ENCODE measurements at places on chromosomes 12 and 14.

DNA sequence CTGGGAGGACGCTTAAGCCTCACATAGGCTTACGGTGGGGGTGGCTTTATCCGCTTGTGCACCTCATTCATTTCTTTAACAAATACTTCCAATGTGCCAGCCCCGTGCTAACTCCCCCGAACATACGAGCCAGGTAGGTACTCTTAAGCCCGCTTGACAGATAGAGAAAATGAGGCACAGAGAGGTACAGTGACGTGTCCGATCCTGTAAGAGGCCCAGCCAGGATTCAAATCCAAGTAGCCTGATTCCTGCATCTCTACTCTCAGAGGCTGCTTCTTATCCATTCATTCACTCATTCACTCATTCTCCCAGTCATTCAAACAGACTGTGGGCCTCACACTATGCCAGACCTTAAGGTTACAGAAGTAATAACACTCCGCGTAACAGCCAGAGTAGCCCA is 477 bp downstream of the OAS3 start:
- DNase-seq: no peak

- no peak for DNase-seq
These were observed 312 bp downstream of the CDCA3 start for GRCh38 chr12:6850796-6851152.

DNA sequence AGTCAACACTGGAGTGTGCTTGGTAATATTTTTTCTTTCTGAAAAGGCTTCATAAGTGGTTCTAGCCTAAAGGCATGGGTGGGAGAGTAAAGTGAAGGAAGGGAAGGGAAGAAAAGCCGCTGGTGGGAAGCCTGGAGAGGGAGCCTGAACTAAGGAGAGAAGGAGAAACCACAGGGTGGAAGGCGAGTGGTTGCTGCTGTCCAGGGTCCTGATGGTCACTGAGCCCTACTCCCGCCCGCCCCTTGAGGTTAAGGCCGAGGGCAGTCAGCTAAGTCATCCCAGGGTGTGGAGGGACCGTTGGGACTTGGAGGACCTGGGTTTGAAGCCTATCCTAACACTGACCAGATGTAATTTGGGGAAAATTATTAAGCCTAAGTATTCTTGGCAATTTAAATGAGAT is 189.1 kb downstream of the PIWIL1 start:
- DNase-seq: peak; percentile 62

DNA sequence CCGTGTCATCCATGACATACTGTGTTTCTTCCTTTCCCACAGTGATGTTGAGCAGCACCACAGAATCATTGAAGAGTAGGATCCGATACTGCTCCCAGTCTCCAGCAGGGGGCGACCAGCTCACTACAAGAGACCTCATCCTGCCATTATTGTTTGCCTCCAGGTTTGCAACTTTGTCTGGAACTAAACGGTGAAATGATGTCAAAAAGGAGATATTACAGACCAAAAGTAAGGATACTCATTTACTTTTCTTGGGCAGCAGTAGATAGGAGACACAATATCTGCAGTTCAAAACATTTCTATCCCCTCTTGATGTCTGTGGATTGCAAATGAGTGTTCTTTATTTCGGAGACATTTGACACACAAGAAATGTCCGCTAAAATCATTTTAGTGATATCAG is 47.2 kb downstream of the PTPRB start:
- DNase-seq: peak; percentile 47

- no peak for DNase-seq
These were observed 275.5 kb downstream of the DPF3 start for GRCh38 chr14:72618424-72618823.

DNA sequence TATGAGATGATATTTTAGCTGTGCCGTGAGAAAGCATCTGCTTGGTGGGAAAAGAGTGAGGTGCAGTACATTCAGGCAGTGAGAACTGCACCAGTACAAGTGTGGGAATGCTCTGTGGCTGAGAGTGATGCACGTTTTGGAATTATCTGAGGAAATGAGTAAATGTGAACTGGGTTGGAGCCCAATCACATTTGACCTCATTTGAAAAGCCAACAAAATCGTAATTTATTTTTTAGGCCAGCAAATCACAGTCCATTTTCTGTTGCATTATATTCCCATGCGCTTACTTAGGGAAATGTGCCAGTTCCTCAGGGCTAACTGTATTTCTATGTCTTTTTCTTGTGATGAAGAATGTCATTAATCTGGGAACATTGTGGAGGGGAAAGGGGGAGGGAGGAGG is 77.3 kb downstream of the SNAPC1 start:
- no peak for DNase-seq

DNA sequence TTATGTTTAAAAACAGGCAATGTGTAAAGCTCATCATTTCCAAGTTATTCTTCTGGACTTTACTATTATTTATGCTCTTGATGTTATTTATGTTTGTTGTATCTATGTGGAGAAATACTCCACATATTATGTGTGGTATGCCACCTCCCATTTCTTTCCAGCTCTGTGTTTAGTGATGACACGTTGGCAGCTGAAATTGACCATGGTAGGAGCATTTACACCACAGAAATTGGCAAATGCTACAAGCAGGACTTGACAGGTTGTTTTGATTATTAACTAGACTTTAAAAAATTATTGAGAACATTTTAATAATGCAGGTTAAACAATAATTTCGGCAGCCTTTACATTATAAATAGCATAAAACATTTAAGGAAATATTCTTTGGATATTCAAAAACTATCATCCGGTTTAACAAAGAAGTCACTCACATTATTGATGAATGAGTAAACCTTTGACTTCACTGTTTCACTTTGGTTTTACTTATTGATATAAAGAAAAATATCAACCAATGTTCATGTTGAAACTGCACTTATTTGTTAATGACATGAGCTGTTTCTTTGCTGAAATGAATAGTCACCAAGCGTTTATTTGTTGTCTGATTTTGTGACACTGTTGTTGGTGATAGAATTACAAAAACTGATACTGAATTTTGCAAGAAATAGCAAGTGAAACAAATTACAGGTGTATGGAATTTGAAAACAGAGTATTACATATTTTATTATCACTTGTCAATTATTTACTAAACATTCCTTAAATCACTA is 76.8 kb downstream of the HMGA2 start:
- DNase-seq: no peak

- no peak for DNase-seq
These were observed 30.2 kb downstream of the OSBPL8 start for GRCh38 chr12:76529226-76529918.

GRCh38 chr12:93773122-93773871 is 96.1 kb downstream of the CRADD start:
- no peak for DNase-seq

GRCh38 chr12:104737791-104738301 is 220.2 kb downstream of the SLC41A2 start:
- DNase-seq: no peak

DNA sequence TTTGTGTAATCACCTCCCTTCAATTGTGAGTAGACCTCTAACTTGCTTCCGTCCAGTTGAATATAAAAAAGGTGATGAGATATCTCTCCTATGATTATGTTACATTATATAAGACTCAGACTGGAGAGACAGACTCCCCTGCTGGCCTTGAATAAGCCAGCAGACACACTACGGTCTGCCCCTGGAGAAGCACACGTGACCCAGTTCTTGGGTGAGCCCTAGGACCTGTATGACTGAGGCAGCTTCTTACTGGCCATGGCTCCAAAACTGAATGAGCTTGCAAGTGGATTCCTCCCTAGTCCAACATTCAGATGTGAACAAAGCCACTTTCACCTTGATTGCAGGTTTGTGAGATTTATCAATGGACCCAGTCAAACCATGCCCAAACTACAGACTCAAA is 427.9 kb upstream of the DCN start:
- no peak for DNase-seq

DNA sequence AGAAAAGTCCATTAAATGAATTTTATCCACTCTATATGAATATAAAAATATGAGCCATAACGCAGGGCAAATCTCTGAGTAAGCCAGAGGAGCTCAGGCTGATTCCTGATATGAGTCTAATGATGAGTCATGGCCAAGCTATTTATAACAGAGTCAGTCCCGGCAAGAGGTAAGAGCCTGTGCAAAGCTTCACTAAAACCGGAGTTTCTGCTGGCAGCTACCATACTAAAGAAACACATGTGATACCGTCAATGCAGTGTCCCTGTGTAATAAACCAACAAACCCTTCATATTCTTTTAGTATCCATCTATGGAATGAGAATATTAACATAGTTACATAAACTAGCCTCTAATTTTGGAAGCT is 319.4 kb downstream of the KCNC2 start:
- no peak for DNase-seq

GRCh38 chr12:31523306-31523705 is 67.6 kb downstream of the DENND5B start:
- no peak for DNase-seq

GRCh38 chr14:22896356-22896755 is 13.3 kb downstream of the REM2 start:
- no peak for DNase-seq

DNA sequence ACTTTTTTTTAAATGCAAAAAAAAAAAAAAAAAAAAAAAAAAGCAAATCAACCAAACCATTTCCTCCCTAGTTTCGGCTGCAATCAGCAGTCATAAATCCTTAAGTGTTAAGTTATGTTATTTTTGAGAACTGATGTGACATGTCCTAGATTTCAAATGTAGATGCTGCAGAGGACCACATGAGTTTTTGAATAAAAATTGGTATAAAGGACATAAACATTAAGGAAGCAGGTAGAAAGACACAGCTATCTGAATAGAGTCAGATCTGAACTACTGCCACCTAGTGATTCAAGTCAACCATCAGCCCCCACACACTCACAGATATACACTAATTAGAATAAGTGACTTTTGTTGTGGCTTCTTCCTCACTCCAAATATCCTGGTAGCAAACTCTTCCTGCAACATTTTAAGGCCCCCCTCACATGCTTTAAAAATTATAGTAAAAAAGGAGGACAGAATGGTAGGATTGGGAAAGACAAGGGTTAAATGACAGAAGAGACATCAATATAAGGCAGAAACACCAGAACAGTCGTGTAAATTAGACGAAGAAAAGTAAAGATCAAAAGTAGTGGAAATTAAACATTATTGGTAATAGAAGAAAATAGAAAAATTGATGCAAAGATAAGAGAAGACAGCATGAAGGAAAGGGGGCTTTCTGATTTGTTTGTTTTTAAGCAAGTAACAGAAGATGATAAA is 394.5 kb upstream of the ATP2B1 start:
- peak; percentile 49 for DNase-seq

DNA sequence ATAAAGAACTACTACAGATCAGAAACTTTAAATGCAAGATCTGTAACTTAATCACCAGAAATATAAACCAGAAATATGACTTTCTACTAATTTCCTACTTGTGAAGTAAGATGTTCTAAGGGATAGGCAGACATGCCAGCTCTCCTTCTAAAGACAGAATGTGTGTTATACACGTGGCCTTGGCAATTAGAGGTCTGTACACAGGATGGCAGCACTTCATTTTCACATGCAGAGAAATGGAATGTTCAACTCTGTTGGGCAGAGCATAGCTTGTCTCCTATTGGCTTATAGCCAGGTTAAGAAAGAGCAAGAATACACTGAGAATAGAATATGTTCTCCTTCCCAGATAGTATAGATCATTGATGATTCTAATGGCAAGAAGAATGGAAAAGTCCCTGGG is 403.8 kb downstream of the DAD1 start:
- DNase-seq: no peak

- DNase-seq: no peak
These were observed 9.6 kb upstream of the ANO2 start for GRCh38 chr12:5954661-5955060.

DNA sequence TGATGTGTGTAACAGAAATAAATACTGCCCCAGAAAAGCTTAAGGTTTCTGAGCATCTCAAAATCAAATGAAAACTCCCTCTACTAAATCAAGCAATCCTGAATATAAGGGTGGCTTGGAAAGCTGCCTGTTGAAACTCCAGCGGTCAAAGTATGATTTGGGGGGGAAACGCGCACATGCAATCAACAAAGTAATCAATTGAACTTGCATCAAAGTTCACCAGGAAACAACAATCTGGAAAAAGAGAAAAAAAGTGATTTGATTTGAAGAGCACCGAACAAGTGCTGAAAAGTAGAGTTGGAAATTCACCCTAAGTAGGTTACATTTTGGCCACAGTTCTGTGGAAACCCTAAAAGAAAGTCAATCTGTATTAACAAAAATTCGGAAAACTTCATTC is 700 bp downstream of the CNIH1 start:
- DNase-seq: peak; percentile 4

GRCh38 chr12:95532851-95533250 is 18.4 kb downstream of the USP44 start:
- no peak for DNase-seq

DNA sequence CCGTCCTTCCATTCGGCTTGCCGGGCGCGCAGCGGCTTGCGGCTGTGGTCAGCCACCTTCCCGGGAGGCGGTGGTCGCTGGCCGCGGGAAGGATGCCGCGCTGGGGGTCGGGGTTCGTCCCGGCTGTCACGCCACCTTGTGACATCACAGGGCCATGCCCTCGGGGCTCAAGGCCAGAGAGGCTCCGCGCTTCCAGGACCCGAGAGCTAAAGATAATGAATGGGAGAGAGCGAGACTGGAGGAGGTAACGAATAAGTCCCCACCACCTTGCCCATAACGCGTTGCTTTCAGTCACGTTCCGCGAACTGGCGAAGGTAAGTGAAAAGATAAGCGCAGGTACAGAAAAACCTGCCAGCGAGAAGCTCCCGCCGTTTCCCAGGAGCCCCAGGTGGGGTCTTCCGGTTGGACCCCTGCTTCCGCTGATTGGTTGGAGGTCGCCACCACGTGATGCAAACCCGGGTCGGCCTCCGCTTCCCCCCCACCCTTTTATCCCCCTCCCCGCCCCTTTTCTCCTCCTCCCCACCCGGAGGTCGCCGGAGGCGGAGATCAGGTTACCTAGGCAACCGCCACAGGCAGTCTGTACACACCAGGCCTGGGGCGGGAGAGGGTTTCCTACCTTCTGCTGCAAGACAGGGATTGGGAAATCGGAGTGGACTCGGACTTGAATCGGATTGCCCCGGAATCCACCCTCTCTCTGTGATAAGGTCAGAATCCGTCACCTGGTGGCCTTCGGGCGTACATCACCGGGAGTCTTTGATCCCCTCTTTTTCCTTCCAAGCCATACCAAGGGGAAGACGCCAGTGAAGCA is at the start of gene LRRC9:
Gene LRRC9, plus strand, starts transcription at position 575 of the 808 bp plus-strand sequence.
- peak; percentile 26 for DNase-seq

GRCh38 chr14:49955024-49955423 is 62.1 kb downstream of the ARF6 start:
- no peak for DNase-seq

DNA sequence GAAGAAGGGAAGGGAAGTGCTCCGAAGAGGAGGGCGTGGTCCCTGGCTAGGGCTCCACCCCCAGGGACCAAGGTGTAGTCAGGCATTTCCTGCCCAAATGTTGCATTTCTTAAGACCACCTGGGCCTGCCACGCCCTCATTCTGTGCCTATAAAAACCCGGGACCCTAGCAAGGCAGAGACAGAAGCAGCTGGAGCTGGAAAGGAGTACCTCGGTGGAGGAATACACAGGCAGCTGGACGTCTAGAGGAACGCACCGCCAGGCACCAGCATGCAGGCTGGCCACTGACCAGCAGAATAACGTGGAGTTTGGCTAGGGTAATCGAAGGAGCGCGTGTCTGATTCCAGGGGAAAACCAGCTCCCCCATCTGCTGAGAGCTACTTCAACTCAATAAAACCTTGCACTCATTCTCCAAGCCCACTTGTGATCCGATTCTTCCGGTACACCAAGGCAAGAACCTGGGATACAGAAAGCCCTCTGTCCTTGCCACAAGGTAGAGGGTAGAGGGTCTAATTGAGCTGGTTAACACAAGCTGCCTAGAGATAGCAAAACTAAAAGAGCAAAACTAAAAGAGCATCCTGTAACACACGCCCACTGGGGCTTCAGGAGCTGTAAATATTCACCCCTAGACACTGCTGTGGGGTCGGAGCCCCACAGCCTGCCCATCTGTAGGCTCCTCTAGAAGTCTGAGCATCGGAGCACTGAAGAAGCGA is 21.0 kb downstream of the CFL2 start:
- peak; percentile 48 for DNase-seq
